Cortex of kidney (tissue), 1 donor: ENCODE measurements at places on chromosomes 16 and 17.

DNA sequence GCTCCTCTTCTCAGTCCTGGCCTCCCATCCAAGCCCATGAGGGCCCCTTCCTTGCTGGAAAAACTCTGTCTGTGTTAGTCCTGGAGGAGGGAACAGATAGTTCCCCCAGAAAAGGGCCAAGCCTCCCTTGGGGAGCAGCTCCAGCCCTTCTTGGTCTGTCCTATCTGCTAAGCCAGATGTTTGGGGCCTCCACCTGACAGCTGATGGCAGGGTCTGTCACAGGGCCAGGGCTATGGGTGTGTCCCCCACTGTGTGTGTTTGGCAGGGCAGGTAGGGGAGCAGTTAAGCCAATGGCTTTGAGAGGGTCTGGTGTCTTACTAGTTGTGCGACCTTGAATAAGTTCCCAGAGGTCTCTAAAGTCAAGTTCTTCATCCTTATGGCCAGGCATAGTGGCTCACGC is 13.6 kb upstream of the SLC4A1 start:
- no peak for DNase-seq

- no peak for DNase-seq
Measured at GRCh38 chr17:40224718-40225550, 5.8 kb downstream of the WIPF2 start.

DNA sequence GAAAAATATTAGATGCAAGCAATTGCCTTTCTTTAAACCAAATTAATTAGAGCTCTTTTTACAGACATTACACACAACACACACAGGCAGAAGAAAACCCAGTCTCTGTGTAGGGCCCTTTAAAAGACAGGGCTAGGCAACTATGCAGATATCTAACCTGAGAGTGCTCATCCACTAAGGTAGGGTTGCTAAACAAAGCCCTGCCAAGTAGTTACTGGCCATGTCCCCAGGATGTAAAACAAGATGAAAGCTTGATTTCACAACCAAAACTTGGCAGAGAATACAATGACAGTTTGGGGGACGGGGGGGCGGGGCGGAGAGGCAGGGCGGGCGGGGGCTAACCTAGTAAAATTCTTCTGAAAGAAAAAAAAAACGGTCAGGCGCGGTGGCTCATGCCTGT is 669.0 kb upstream of the CA10 start:
- no peak for DNase-seq

- no peak for DNase-seq
Measured at GRCh38 chr17:17913695-17914332, 58.4 kb downstream of the TOM1L2 start.

DNA sequence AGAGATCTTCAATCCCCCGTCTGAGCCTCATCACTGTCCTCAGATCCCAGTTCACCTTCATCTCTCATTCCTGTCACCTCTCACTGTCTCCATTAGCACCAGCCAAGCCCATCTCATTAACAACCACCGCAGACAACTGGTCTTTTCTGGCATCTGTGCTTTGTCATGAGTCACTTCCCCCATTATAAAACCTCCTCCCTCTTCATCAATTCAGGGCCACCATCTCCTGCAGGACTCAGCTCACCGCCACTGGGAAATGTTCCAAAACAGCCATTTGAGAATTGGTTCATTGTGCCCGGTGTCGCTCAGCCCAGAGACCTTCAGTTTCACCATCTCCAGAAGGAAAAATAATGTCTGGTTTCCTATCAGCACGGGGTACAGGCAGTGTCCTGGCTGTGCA is 56.9 kb upstream of the TEKT3 start:
- DNase-seq, result no peak

GRCh38 chr17:42310787-42311215 is 22.5 kb downstream of the STAT5A start:
- no peak for DNase-seq

- no peak for DNase-seq
Measured at GRCh38 chr17:42563143-42563509, 1.2 kb downstream of the COASY start.

DNA sequence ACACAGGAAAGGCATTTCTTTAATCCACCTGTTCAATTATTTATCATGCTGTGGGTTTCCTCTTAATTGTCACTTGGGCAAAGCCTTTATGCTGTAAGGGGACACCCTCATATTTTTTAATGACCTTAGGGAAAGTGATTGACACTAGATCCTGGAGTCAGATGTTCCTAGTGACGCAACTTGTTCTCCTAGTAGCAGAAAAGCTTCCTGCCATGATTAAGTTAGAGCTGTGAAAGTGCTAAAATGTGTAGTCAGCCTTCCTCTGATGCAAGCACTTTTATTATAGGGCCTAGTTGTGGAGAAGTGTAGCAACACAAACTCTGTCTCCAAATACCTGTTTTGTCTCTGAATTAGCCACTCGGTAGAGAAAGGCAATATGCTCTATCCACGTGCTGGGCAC is 12.3 kb downstream of the TMEM100 start:
- DNase-seq, result no peak

GRCh38 chr17:1300371-1300905 is 21.0 kb downstream of the TRARG1 start:
- no peak for DNase-seq

- DNase-seq, result no peak
Measured at GRCh38 chr16:86297866-86298757, 212.2 kb upstream of the FOXF1 start.

DNA sequence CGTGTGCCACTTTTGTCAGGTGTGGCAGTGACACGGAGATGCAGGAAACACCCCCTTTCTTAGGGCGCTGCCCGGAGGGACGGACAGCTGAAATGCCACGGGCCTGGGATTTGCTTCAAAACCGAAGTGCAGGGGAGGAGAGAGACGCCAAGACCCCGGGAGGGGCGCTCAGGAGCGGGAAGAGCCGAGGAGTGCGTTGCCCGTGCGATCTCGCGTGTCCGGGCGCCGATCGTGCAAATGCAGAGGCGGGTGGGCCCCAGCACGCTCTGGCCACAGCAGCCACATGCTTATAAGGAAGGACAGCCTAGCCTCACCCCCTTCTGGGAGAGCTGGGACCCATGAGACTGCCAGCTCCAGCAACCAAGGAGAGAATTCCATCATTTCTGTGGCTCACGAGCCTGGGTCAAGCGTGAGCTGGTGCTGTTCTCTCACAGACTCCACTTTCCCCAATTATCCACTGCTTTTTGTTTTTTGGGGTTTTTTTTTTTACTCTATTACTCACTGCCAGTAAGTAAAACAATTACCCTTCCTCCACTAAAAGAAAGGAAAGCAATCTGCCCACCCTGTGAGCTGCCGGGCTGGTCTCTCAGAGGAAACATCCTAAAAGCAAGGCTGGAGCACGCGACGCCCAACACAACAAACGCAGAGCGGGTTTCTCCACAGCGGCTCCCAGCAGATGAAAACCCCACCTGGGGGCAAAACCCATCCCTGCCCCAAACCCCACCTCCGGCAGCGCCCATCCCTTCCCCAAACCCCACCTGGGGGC is 27.2 kb upstream of the C16orf95 start:
- no peak for DNase-seq

- no peak for DNase-seq
Measured at GRCh38 chr17:75763613-75764416, 1.2 kb downstream of the GALK1 start.

GRCh38 chr16:10964891-10965326 is 20.5 kb downstream of the CLEC16A start:
- DNase-seq, result no peak

GRCh38 chr17:72764632-72765041 is 327.9 kb downstream of the SLC39A11 start:
- no peak for DNase-seq

- DNase-seq, result no peak
Measured at GRCh38 chr16:1908184-1908583, 10.0 kb downstream of the HS3ST6 start.

DNA sequence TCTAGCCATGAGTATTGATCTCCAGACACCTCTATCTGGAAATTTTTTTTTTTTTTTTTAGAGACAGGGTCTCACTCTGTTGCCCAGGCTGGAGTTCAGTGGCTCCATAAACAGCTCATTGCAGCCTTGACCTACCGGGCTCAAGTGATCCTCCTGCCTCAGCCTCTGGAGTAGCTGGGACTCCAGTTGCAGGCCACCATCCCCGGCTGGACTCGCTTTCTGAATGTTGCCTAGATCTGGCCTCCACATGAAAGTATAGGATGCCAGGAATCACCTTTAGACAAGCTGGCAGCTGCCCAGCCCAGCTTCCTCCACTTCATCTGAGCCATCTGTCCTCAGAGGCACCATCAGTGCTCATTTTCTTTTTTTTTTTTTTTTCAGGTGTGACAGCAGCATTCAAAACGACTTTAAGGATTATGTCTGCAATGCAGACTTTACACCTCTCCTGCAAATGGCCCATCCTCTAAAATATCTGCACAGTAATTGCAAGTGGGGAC is 6.4 kb upstream of the PRR14 start:
- no peak for DNase-seq

- DNase-seq, result no peak
Measured at GRCh38 chr16:14377326-14377725, 252.7 kb downstream of the PARN start.

DNA sequence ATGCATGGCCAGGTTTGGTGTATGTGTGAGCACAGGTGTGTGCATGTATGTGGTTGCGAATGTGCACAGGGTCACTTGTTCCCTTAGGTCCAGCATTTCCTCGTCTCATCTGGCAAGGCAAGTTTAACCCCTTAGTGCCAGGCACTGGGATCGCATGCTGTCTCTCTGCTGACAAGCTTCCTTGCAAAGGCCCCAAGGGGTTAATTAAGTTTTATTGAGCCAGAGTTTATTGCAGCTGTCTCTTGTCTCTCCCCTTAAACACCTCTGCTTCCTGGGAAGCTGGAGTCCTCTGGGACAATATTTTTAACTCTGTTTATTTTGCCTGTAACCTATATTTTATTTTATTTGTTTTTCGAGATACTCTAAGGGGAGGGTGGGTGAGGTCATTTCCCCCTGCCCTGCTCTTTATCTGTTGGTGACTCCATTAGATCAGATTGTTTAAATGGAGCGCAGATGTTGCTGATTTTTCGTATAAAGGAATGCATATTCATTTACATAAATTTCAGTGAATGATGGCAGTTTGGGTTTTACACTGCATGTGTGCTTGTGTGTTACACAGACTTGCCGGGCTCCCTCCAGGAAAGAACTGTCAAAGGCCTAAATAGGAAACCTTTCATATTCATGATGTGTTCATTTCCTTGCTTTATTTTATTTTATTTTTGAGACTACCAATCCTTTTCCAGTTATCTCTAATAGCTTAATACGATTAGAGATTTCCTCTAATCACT is 99.7 kb downstream of the CBLN1 start:
- DNase-seq, result no peak

- no peak for DNase-seq
Measured at GRCh38 chr17:38893607-38894006, 23.7 kb downstream of the LASP1 start.

- DNase-seq, result no peak
Measured at GRCh38 chr17:40015005-40015997, at the start of gene CSF3. Gene CSF3, plus strand, starts transcription at chr17:40015440. Its CDS starts 35 bp downstream, at chr17:40015475.

GRCh38 chr17:53335443-53335842 is 487.3 kb upstream of the KIF2B start:
- no peak for DNase-seq

DNA sequence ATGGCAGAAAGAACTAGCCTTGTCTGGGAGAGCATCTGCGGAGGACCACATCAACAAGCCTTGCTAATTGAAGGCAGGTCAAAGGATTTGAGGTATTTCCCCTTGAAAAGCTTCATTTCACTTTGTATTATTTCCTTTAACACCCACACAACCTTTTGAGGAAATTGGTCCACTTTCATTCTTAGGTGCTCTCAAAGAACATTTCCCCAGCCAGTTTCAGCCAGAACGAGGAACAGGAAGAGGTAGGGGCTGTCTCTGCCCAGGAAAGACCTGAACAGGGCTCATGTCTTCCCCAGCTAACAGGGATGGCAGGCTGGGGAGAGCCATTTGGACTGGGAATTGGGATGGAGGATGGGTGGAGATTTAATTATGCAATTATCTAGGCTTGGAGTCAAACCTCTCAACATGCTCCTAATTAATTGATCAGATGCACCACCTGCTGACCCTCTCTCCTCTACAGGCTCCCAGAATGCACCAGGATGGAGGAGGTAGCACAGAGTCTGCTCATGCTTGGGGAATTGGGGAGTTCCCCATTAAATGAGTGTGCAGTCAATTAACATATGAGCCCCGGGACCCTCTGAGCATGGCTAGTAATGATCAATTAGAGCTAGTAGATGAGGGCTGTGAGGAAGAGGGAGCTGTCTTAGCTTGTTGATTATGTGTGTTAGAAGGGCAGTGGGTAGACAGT is 84.6 kb downstream of the GP2 start:
- no peak for DNase-seq

GRCh38 chr16:58912571-58912970 is 178.5 kb upstream of the GOT2 start:
- DNase-seq, result no peak

GRCh38 chr16:27445502-27446175 is 43.7 kb downstream of the IL21R start:
- no peak for DNase-seq
